ENCODE measurements at places on chromosomes 12 and 14. TPM values are rescaled to one million over a fixed set of nuclear protein-coding genes. Genes with fewer than 3 reads are reported as not detected.

SLC17A8 gene
- not detected for polyA plus RNA-seq

DNA sequence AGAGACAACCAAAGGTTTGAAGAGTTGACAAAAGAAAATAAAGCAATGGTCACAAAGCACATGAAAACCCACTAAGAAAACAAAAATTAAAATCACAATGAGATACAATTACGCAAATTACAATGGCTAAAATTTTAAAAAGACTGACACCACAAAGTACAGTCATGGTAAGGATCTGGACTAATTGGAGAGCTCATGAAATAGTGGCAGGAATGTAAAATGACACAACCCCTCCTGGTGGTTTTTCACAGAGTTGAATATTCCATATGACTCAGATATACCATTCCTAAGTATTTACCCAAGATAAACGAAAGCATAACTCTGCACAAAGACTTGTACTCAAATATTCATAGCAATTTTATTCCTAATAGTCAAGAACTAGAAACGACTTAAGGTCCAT, 65.9 kb downstream of the NOVA1 start:
- DNase-seq = no peak

DNA sequence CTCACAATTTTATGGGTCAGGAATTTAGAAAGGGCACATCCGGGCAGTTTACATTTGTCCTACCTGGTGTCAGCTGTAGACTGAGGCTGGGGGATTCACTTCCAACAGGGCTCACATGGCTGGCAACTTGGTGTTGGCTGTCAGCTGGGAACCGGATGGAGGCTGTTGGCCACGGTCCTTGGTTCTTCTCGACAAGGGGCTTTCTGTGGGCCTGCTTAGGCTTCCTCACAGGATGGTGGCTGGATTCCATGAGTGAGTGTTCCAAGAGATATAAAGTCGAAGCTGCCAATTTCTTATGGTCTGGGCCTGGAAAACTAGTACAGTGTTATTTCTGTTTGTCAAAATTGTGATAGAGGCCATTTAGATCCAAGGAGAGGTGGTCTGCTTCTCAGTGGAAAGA, 127.9 kb downstream of the PTCSC3 start:
- no peak for DNase-seq

- no peak for DNase-seq
Observed at GRCh38 chr14:37018571-37019240, 153.7 kb downstream of the SLC25A21 start.

Measured in adrenal gland (tissue), 19 donors.